ENCODE measurements at places on chromosomes 3 and 15.

DNA sequence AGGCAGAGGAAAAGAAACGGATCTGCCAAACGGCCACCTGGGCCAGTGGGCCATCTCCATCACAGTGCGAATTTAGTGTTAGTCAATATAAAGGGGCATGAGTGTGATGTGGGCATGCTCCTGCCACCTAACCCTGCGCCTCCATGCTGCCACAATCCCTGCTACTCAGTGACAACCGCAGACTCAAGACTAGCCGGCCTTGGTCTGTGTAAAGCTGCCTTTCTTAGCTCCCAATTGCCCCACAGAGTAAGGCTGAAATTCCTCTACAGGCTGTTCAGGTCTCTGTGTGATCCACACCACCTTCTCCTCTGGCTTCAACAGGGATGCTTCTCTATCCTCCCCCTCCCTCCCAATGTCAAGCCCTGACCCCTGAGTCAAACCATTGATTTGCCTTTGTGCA, 269.7 kb downstream of the XXYLT1 start:
- DNase-seq, result no peak

GRCh38 chr3:160016972-160017371, 28.3 kb downstream of the IL12A start:
- DNase-seq, result no peak

DNA sequence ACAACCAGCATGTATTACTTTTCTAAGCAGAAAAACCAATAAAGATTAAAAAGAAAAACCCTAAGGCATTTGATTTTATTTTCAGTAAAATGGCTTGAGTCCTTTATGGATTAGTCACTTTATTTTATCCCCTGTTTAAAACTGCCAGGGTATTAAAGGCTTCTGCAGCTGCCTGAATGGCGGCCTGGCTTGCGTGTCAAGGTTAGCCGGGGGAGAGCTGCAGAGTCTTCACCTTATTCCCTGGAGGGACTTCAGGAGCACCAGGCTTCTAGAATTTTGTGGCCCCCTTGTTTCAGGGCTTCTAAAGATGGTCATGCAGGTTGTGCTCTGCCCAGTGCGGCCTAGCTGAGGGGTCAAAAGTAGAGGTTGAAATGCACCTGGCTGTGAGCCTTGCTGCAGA, 58.0 kb upstream of the ICE2 start:
- no peak for DNase-seq

- DNase-seq, result no peak
These were observed 128.4 kb upstream of the LPP start for GRCh38 chr3:188025555-188025954.

GRCh38 chr3:27728195-27729087, 6.3 kb upstream of the EOMES start:
- DNase-seq, result no peak

GRCh38 chr3:31277582-31277981, 255.1 kb upstream of the STT3B start:
- DNase-seq, result no peak

- DNase-seq, result no peak
These were observed 36.0 kb downstream of the ATP13A5 start for GRCh38 chr3:193342551-193342950.

DNA sequence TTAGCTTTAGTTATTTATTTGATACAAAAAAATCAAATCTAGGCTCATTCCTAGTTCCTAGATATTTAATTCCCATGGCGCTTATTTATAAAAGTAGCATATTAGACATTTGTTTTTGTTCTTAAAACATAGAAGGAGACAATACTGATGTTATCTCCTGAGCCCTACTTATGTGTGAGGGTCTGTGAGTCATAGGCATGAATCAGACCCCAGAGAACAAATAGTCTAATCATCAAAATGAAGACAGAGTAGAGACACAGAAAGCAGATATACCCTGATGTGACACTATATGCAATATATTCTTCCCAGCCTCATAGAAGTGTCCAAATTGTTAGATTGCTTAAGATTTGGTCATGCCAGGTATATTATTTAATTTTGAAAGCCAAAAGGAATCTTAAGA, 44.9 kb downstream of the PEX5L start:
- DNase-seq, result no peak

GRCh38 chr3:36250191-36250590, 130.1 kb upstream of the STAC start:
- no peak for DNase-seq

DNA sequence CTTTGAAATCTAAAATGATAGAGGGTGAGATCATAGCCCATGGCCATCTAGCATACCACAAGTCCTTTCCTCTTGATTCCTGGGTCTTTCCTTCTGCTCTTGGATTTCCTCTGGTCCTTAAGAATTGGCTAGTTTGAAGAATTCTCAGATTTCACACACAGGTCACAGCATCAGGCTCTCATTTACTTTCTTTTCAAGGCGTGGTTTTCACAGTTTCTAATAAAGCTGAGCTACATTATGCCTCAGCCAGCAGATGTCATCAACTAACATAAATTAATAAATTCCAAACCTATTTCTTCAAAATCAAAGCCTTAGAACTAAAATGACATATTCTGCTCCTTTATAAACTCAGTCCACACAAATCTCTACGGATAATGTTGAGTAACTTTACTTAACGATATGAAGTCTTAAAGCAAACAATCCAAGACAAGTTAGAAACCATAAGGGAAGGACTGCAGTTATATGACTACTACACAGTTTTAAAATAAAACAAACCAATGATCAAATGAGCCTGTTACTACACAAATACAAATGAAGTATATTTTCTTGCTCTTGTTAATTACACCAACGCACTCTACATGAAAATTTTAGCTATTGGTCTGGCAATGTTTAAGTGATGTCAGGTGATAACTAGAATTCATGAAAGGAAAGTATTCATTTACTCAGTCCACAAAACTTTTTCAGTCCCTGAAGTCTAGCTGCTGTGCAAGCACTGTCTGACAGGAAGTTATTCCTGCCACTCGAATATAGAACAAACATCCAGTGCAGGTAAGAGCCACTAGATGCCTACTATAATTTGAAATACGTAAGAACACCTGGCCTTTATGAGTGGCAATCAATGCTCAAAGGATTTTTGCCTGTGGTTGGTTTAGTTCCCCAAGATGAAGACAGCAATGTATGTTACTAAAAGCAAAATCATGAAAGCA, 9.2 kb downstream of the CCDC14 start:
- no peak for DNase-seq

DNA sequence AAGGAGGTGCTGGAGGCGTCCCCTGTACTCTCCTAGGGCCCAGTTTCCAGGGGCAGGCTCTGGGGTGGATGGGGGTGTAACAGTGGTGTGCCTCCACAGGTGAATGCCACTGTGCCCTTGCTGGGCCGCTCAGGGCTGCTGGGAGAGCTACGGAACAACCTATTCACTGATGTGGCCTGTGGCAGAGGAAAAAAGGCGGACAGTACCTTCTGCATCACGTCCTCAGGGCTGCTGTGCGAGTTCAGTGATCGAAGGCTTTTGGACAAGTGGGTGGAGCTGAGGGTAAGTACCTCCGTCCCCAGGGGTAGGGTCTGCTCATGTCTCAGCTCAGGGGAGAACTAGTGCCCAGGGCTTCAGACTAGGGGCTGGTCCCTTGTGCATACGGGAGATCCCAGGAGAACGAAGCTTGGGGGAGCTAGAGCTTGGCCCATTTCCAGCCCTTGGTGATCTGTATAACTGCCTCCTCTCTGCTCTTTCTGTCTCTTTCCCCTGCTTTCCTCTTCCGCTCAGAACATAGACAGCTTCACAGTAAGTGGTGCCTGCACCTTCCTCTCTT, 15.0 kb upstream of the JMJD7 start:
- DNase-seq, result no peak

GRCh38 chr3:166283840-166284239, 446.6 kb upstream of the BCHE start:
- DNase-seq, result peak; percentile 63

DNA sequence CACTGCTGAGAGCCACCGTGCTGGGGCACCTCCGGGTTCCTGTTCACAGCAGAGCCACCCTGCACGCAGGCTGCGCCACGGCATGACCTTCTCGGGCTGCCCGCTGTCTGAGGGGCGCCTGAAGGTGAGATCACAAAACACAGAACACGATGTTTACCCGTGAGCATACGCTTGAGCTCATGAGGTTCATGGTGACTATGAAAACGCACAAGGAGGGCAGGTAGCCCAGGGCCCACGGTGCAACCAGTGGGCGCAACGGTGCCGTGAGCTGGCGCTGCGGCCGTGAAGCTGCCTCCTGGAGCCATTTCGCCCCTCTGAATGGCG, 36.1 kb downstream of the KLHL25 start:
- DNase-seq, result no peak

- no peak for DNase-seq
These were observed 135.0 kb downstream of the NUP210 start for GRCh38 chr3:13285007-13285567.

DNA sequence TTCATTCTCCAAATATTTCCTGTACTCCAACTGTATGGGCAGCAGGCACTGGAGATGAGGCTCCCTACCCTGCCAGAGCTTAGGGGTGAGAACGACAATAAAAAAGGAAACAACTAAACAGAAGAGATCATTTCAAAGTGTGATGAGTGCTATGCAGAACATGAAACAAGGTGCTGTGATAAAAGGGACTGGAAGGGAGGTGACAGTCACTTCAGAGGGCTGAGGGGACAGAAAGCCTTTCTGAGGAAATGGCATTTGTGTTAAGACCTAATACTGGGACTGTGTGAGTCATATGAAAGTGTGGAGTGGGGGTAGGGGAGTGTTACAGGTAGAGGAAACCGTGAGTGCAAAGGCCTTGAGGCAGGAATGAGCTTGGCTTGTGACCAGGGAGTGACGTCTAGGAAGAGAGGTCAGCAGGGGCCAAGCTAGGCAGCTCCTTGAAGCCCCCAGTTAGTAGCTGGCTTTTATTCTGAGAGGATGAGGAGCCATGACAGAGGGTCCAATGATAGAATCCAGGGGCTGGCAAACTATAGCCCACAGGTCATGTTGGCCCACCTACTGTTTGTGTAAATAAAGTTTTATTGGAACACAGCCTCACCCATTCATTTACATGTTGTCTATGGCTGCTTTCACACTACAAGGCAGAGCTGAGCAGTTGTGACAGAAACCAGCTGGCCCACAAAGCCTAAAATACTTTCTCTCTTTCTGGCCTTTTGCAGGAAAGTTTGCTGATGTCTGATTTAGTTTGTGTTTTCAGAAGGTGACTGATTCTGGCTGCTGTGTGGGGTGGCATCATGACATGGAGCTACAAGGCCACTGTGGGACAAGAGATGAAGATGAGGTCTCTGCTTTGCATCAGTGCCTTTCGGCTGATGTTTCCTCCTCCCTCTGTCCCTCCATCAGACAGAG, 56.6 kb downstream of the LSM3 start:
- no peak for DNase-seq

- no peak for DNase-seq
These were observed 7.0 kb downstream of the CRYGS start for GRCh38 chr3:186536883-186537844.

DNA sequence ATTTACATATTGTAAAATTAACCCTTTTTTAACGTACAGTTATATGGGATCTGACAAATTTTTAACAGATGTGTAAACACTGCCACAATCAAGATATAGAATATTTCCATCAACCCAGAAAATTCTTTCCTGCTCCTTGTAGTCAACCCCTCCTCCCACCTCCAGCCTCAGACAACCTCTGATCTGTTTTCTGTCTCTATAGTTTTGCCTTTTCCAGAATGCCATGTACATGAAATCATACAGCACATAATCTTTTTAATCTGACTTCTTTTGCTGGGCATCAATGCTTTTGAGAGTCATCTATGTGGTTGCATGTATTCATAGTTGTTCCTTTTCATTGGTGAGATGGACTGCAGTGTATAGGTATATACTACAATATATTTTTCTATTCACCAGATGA, 153.0 kb downstream of the SMAD6 start:
- no peak for DNase-seq

- DNase-seq, result peak; percentile 63
These were observed 70.7 kb downstream of the ANXA2 start for GRCh38 chr15:60326824-60327654.

- DNase-seq, result no peak
These were observed 51.9 kb downstream of the RASA2 start for GRCh38 chr3:141538568-141539240.
